ENCODE measurements at places on chromosomes 3 and 15.

DNA sequence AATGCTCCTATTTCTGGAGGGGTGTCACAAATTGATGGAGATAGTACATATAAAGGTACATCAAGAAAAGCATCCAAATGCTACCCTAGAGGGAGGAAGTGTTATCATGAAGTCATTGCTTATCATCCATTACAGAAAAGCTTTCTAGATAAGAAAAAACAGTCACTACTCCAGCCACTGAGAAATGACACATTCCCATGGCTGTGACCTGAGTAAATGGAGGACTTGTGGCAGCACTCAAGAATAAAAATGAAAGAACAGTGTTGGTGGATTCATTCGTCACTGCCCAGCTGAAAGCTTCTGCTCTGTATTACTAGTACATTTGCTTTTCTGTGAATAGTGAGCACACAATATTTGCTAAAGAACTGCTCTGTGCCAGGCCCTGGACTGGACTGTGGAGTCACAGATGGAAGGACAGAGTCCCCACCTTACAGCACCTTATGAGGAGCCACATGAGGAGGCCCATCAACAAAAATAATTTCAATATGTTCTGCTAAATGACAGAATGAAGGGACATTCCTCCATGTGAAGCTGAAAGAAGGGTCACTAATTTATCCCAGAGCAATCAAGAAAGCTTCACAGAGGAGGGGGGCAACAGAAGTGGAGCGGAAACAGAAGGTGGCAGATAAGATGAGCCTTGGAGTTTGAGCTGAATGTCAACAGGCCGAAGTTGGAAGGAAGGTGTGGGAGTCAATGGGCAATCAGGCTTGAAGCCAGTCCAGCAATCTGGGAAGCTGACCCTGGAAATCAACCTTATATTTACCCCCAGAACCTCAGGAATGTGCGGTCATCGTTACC lies 343.5 kb upstream of the TRIM42 start:
- no peak for DNase-seq

DNA sequence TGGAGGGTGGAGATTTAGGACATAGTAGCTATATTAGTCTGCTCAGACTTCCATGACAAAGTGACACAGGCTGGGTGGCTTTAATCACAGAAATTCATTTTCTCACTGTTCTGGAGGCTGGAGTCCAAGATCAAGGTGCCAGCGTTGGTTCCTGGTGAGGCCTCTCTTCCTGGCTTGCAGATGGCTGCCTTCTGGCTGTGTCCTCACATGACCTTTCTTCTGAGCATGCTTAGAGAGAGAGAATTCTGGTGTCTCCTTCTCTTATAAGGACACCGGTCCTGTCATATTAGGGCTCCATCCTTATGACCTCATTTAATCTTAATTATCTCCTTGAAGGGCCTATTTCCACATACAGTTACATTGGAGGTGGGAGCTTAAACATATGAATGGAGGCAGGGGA lies 14.9 kb upstream of the SHC4 start:
- DNase-seq, result no peak

- no peak for DNase-seq
Observed at GRCh38 chr3:17182166-17182565, 297.4 kb downstream of the PLCL2 start.

DNA sequence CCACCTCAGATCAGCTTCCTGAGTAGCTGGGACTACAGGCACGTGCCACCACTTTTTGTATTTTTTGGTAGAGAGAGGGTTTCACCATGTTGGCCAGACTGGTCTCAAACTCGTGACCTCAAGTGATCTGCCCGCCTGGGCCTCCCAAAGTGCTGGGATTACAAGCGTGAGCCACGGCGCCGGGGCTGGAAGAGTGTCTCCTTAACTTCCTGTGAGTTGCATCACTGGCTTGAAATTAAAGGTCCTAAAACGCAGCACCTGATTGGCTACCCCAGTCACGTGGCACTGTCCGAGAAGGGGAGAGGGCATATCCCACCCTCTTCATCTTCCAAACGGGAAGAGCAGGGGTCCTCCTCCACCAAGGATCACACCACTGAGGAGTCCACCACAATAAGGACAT lies 5.5 kb upstream of the FAM174B start:
- no peak for DNase-seq

DNA sequence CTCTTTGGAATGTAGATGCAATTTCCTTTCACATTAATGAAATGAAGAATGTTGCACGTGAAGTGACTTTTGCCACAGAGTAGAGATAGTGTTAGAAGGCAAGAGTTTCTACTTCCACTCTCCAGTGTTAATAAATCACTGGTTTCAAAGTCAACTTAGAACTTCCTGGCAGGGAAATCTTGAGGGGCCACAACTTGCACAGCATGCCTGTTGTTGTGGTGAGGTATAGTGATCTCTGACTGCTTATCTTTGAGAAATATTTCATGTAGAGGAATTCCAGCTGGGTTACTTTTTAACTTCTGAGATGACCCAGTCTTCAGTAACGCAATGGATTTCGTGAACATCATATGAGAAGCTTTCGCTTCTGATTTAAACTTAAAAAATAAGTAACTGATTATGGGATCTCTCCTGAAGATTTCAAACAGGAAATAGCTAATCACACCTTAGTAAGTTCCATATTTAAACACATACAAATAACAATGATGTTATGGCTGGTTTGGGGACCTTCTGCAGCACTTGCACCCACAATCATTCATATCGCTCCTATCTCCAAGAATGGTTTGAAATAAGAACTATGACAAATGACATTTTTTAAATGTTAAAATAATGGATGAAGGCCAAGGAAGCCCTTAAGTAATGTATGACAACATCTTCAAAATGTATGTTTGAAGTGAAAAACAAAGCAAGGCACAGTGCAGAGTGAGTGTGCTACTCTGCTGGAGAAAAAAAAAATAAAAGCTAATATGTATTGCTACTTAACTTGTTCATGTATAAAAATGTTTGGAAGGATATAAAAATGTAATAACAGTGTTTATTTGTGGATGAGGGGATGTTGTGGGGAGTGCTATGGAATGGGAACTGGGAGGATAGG lies 726.5 kb upstream of the NECTIN3 start:
- DNase-seq, result no peak

DNA sequence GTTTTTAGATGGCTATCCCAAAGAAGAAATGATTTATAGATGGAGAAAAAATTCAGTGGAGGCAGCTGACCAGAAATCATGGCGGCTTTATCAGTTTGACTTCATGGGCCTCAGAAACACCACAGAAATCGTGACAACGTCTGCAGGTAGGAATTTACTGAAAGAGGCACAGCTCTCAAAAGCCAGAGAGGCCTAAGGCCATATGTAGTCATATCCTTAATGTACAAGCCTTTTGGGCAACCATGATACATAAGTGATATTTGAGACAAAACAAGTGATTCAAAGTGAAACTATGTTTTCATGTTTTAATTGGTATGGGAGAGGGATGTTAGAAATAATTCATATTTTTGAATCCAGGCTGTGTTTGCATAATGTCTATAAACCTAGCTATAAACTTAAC lies 509.7 kb downstream of the GABRG3 start:
- DNase-seq, result no peak

DNA sequence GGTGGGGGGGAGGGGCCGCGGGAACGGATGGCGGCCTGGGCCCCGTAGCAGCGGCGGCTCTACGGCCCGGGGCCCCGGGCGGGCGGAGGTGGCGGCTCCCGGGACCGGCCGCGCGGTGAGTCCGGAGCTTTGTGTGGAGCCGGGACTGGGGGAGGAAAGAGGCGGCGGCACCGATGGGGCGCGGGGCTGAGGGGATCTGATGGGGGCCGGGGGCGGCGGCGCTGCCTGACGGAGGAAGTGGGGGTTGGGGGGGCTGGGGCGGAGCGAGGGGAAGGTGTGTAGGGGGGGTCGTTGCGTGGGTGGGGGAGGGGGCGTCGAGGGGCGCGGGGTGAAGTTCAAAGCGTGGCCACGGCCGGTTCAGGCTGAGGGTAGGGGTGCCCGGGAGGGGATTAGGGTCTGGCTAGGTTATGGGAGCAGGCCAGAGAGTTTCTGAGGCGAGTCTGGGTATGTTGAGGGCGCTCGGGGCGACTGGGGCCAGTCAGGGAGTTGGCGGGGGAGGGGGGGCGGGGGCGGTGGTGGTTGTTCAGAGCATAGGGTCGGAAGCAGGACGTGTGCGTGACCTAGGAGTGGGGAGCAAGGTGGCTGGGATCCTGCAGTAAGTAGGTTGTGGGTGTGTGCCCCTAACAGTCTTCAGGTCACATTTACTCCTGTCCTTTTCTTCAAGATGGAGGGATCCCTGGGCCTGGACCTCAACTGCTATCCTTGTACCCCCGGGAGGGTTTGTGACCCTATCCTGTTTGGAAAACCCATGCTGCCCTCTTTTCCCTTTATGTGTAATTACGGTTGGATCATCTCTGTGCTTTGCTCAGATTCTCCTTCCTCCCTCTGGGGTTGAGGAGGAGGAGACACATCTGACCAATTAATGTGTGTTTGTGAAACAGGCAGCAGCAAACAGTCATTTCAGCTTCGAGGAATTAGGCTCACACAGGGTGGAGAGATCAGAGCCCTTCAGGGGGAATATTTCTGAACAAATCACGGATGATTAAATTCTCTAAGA lies 644 bp downstream of the ZNF609 start:
- peak; percentile 28 for DNase-seq

- no peak for DNase-seq
Observed at GRCh38 chr3:78912259-78912658, 855.5 kb downstream of the ROBO1 start.

DNA sequence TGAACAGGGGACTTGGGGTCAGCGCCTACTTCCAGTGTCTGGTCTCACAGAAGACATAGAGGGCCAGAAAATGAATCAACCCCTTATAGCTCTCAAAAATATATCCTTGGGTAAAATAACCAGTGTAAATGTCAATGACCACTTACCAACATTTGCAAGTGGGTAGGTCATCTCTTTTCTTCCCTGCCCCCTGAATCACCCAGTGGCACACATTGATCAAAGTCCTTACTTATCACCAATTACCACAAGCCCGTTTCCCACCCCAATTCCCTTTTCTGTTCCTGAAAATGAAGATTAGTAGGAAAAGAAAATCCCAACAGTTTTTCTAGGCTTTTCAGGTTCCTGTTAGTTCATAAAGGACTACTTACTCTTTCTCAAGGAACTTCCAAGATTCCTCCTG lies 70.5 kb upstream of the HEG1 start:
- DNase-seq, result no peak

GRCh38 chr3:69354948-69355347 lies 30.9 kb downstream of the FRMD4B start:
- DNase-seq, result no peak

DNA sequence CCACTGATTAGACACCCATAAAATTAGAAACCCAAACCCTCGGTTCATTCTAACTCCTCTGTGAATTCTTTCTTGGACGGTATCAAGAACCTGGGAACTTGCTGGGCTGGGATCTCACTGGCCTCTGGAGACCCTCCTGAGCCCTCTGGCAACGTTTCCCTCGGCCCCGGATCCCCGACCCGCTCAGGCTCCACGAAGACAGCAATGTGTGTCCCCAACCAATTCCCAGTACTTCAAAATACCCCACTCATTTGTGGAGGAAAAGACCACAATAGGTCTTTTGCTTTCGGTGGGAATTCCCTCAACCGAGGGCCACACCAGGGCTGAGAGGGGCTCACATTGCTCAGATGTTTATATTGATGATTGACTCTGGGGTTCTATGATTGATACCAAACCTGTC lies 117.9 kb upstream of the PRR20G start:
- DNase-seq, result no peak

GRCh38 chr3:128597900-128598299 lies 52.7 kb downstream of the RPN1 start:
- no peak for DNase-seq

GRCh38 chr3:66803721-66804695 lies 194.1 kb upstream of the KBTBD8 start:
- DNase-seq, result no peak

DNA sequence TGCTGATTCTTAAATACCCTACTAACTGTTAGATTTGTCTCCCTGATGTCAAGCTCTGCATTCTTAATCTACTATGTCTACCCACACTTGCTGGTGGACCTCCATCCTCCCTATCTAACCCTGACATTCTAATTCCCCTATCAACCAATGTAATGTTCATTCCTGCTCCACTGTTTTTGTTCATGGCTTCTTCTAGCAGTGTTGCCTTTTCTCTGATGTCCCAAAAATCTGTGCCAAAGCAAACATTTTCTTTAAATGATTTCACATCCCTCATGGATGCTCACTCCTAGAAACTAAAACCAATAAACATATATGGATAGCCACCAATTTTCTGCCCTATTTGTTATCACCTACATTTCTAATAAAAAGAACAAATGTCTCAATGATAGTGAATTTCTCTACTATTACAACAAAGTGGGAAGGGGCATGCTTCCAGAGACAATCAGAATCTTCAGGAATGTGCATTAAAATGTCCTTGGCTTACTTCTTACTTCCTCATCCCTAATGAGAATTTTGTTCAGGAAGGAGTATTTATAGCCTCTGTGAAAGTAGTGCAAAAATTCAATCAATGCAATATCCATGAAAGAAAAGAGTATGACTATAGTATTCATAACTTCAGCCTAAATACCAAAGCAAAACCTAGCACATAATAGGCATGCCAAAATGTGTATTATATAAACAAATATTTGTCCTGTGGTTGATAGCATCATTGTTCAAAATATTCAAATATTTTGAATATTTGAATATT lies 273.3 kb downstream of the ZNF385D start:
- DNase-seq, result no peak

DNA sequence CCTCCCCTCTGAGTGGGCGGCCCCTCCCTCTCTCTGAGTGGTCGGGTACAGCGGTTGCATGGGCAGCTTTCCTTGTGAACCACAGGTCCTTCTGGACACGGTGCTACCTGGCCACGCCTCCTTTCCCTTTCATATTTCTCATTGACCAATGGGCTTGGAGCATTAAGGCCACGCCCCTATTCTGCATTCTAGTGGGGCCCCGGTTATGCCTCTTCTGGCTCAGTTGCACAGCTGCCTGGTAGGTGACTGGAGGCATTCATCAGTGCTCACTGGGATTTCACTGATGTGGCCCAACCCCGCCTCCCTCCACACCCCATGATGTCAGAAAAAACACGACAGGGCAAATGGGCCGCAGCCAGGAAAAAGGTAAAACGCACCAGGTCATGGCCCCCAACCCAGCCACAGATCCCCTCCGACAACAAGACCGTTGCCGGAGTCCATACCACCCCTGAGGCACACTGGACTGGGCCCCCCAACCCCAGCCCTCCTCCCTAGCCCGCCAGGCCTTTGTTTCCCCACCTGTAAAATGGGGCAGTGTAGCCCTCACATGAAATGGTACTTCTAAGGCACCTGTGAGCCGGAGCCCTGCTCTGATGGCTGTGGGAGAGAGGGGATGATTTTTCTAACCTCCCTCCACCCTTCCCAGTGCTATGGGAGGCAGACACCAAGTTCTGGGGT lies 26.3 kb downstream of the NGRN start:
- no peak for DNase-seq

- DNase-seq, result peak; percentile 39
Observed at GRCh38 chr3:73086071-73086494, 24.6 kb downstream of the EBLN2 start.

DNA sequence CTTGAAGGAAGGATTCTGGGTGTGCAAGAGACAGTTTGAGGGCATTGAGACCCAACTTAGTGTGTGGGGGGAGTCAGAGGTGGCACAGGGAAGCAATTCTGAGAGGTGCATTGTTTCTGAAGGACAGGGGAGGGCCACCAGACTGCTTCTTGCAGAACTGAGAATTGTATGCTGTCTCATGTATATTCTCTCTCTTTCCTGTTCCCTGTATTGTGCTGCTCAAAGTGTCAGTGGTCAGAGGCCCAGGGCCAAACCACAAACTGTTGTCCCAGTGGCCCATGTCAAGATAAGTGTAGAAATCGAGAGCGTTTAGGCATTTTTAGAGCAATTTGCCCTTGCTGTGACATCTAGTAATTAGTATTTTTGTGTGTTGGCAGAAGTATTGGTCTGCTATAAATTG lies 567.1 kb downstream of the EDEM1 start:
- no peak for DNase-seq

GRCh38 chr3:127731546-127732289 lies 59.0 kb downstream of the ABTB1 start:
- DNase-seq, result no peak

Data from CD4-positive, alpha-beta memory T cell (primary cell).